ENCODE measurements at places on chromosomes 2 and 18.

DNA sequence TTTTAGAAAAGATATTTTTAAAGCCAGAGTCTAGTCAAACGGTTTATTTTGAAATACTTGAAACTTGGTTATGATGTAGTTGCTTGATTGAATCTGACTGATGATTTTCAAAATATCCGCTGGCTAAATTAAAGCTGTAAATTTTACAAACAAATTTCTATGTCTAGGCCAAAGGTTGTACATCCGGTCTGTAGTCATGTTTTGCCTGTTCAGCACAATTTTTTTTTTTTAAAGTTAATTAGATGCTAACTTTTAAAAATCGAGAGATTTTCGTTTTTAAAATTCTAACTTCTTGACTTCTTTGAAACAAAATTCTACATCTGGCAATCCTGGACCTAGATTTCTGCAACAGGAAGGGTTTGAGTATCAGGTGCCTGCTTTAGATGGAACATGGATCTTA is 412.4 kb downstream of the TXNL1 start:
- ATAC-seq, result no peak

GRCh38 chr2:8685697-8686358 is 4.0 kb downstream of the ID2 start:
- peak; percentile 31 for ATAC-seq

- ATAC-seq, result no peak
Measured at GRCh38 chr18:70331456-70332097, 42.7 kb downstream of the SOCS6 start.

DNA sequence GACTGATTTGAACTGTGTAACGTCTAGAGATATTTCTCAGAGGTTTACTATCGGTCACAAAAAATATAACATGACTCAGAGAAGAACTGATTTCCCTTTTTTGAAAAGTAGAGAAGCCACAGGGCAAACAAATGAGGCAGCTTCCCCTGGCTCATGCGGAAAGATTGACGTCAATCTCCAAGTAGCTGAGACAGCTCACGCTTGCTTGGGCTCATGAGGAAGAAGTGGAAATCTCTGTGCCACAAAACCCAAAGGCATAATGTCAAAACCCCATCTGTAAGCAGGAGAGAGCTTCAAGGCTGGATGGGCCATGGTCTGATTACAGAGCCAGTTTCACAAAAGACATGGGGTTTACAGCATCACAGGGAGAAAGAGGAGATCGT is 188.1 kb downstream of the ARL4C start:
- peak; percentile 93 for ATAC-seq

DNA sequence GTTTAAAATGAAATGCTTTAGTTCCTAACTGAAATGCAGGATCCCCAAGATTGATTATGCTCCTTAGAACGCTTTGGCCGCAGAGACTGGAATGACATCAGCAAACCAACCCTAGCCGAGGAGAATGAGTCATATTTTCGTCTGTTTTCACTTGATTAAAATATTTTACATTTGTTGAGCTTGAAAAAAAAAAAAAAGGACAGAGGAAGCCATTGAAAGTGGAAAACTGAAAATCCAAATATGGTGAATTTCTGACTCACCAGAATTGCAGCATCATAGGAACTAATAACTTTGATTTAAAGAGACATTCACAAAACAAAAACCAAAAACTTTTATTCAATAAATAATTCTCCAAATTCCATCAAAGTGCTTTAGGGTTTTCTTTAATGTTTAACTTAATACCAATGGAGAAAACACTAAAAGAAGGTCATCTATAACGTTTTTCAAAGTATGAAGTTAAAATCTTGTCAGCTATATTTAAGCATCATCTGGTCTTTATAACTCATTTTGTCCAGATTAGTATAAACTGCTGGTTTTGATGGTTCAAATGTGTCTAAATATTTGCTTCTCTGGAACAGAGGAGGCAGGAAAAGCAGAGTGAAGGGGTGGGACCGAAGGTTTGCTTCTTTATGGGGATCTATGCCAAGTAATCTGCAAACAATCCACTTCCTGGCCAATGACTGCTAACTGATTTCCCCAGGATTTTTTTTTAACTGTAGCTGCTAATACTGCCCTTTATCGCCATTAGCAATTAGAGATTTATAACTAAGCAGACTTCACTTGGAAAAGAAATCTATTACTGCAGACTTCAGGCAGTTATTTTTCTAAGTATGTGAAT is 30.9 kb upstream of the COL5A2 start:
- ATAC-seq, result peak; percentile 82

GRCh38 chr2:229243890-229244560 is 27.1 kb downstream of the PID1 start:
- ATAC-seq, result no peak

DNA sequence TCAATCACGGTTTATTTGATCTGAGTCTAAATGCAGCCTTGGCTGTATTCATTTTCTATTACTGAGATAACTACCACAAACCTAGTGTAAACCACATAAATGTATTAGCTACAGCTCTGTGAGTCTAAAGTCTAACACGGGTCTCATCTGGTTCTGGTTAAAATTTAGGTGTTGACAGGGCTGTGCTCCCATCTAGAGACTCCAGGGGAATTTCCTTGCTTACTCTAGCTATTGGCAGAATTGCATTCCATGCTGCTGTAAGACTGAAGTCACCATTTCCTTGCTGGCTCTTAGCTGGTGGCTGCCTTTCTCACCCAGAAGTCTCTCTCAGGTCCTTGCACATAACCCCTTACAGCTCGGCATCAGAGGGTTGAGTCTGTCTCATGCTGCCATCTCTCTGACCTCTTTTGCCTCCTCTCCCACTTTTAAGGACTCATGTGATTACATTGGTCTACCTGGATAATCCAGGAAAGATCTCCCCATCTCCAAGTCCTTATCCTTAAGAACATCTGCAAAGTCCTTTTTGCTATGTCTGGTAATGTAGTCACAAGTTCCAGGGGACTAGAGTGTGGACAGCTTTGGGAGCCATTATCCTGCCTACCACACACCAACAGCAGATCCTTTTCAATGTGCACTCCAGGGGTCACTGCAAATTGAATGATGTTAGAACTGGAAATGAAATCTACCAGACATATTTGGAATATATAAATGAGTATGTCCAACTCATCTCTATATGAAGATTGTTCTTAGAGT is 207.0 kb upstream of the AGAP1 start:
- no peak for ATAC-seq

DNA sequence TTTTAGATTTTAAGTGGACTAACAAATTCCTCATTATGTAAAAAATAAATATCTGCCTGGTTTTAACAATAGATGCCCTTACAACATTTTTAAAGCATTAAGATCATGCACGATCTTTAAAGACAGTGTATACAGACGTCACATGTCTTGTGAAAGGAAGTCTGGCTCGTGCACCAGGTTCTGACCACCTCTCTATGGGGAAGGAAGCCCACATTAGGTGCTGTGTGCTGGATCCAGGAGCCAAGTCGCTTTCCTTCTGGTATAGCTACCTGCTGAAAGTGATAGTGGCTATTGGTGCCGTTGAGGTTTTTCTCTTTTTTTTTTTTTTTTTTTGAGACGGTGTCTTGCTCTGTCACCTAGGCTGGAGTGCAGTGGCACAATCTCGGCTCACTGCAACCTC is 116.5 kb downstream of the NCK2 start:
- no peak for ATAC-seq

- ATAC-seq, result no peak
Measured at GRCh38 chr18:61921621-61922235, 28.9 kb upstream of the RNF152 start.

- no peak for ATAC-seq
Measured at GRCh38 chr18:49365346-49365745, 95.1 kb downstream of the DYM start.
